ENCODE measurements at places on chromosomes 11 and 22.

DNA sequence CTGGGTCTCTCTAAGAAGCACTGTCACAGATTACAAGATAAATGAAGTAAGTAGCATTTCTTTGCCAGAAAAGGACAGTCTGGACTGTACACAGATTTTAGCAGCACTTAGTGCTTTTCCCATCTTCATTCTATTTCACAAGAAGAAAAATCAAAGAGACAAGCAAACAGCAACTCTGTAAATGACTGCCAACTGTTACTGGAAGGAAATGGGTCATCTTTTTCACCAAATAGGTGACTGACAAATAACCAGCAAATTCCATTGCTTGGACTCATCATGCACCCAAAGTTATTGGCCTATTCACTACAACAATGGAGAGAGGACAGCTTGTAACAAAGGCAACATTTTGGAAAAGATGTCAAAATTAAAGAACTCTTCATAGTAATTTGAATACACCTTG lies 28.9 kb upstream of the CARD18 start:
- no peak for DNase-seq

GRCh38 chr11:128502726-128503125 lies 84.6 kb downstream of the ETS1 start:
- no peak for DNase-seq

GRCh38 chr11:21615955-21616371 lies 576.9 kb upstream of the ANO5 start:
- DNase-seq, result peak; percentile 12

- no peak for DNase-seq
These were observed 55.1 kb upstream of the CLDN5 start for GRCh38 chr22:19579115-19579811.

DNA sequence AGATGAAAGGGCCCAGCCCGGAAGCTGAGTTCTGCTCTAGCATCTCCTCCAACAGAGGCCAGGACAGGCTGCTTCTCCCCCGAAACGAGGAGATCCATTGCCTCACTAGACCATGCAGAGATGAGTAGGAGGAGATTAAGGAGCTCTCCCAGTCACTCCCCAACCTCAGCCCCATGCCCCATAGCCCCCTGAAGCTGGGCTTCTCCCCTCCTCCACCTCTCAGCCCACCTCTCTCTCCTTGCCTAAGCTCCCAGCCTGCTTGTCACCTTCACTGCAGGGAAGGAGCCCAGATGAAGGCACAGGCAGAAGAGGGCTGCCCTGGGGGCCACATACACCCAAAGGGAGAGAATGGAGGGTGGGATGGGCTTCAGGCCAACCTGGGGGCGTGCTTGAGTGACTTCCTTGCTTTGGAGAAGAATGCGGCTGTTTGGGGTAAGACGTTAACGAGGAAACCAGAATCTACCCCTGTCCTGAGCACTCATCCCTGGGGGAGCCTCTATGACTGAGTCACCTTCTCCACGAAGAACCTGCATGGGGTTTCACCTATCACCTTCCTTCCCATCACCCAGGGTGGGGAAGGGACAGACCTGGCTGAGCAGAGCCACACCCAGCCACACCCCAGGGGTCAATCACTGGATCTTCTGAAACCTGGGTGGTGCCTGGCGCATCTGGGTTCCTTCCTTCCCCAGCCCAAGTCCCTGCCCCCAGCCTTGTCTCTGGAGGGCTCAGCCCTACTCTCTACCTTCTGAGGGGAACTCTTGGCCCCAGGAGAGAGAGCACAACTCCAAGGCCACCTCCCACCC lies 11.6 kb upstream of the GNAZ start:
- no peak for DNase-seq

DNA sequence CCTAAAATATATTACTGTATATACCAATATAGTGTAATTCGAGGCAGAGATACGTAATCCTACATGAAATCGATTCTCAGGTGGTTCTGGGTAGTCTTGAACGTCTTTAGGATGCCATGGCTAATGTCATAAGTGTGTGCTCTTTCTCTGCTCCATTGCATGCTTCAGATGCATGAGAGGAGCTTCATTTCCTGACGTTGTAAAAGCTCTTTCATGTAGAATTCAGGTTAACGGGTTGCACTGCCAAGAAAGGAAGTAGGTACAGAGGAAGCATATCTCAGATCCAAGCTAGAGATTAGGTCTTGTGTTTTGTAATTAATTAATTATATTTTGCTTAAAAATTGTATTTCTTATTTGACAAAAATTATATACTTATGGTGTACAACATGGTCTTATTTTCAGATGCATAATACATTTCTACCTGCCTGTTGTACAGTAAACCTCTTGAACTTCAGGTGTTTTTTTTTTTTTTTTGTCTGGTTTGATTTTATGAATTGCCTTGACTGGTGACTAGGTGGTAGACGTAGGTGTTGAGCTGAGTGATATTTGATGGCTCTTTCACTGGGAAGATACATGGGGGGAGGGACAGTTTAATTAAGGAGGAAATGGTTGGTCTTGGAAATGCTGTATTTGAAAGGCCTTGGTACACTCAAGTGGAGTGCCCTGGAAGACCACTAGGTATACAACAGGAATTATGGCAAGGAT lies 9.3 kb downstream of the NUP50 start:
- no peak for DNase-seq

DNA sequence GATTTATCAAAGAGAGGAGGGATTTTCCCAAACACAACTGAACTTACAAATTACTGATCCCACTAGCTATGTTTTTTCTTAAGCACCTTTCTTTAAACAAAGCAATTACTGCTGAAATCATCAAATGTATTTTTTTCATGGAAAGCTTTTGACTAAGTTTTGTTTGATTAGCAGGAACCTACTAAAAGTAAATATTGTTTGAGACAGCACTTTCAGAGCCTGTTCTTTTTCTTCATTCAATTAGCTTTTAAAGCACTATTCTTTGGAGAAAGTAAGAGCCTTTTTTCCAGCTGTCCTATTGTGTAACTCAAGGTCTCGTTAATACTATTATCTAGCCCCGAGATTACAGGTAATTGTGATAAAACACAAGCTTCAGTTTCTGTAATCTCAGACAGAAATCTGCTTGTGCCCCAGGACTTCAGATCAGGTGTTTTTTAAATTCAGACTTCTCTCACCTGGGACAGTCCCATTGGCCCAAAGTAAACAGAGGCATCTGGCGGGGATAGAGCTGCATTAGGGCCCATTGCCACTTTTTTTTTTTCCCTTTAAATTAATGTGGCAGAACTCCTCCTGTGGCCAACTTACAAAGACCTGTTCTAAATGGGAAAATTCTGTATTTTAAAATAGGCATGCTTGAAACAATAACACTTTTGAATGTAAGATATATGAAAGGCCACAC lies 11.0 kb downstream of the CSTPP1 start:
- DNase-seq, result peak; percentile 43

- DNase-seq, result no peak
These were observed 42.6 kb downstream of the ANO1 start for GRCh38 chr11:70120674-70121073.

DNA sequence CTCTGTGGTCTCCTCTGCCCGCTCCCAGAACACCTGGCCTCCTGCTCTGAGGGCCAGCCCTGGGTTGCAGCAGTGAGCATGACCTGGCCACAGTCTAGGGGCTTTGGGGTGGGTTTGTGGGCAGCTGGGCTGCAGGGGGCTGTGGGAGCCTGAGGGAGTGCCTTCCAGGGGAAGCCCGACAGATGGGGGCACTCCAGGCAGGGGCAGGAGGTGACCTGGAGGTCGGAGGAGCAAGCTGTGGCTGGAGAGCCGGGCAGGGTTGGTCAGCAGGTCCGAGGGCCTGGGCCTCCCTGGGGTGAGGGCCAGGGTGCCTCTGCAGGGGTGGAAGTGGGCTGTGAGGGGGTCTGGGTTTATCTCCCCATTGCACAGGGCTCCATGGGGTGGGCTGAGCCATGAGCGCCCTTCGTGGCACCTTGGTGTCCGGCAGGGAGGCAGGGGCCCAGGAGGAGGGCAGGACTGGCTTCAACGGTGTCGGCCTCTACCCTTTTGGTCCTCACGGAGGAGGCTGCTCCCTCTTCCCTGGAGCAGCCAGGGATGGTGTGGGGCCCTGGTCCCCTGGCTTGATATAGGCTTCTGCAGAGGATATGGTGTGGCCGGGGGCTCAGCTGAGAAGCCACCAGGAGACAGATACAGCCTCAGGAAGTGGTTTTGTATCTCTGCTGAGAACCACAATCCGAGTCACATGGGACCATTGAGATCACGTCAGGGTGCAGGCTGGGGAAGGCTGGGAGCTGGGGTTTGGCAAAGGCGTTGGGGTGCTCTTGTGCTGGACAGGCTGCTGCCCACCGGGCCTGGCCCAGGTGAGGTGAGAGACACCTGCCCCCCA lies 22.3 kb downstream of the KCNQ1 start:
- no peak for DNase-seq

GRCh38 chr22:19687561-19688300 lies 26.6 kb upstream of the SEPTIN5 start:
- DNase-seq, result peak; percentile 10

GRCh38 chr11:62546244-62546928 lies at the start of gene AHNAK:
AHNAK (minus strand) TSS chr11:62546806; CDS start chr11:62536098, 10,708 bp downstream.
- no peak for DNase-seq

GRCh38 chr22:28444659-28445058 lies 235.0 kb downstream of the TTC28 start:
- no peak for DNase-seq

- DNase-seq, result no peak
These were observed 58.1 kb downstream of the DDI1 start for GRCh38 chr11:104094576-104094975.

DNA sequence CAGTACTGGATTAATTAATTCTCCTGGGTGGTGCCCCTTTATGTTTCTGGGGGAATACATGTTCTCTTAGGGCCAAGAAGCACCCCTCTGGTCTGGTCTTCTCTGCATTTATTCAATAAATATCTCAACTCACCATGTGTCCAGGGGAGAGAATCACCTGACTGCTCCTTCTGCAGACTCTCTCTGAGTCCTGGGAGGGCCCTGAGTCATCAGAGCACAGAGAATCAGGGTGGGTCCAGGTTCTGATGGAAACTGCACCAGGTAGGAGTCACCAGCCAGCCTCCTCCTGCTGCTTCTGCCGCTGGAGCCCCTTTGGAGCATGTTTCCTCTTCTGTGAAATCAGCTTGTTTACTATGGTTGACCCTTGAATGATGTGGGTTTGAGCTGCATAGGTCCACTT lies 107.7 kb upstream of the PLET1 start:
- no peak for DNase-seq

DNA sequence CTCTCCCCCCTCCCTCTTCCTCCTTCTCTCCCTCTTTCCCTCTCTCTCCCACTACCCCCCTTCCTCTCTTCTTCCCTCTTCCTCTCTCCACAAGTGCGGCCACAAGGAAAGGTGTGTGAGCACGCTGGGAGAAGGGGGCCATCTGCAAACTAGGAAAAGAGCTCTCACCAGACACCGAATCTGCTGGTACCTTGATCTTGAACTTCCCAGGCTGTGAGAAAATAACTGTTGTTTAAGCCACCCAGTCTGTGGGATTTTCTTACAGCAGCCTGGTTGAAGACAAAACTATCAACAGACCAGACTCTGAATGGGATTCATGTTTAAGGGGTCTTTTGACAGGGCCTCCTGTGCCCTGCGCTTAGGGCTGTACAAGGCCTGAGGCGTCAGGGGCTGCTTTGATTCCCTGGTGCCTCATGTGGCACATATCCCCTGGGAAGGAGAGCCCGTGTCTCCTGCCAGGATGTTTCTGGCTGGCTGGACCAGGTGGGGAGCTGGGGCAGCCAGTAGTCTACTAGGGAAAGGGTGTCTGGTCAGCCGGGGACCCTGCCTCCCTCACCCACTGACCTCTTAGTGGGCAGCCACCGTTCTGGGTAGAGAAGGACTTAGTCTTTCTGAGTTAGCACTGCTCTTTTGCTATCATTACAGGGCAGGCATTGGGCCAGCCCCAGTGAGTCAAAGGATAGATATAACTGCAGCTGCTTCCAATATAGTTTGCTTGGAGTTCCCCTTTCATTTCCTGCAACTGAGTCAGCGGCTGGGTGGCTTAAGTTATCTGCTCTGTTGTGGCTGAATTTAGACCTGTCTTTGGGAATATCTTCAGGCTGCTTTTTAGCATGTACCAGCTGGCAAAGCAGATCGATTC lies 6.2 kb downstream of the PANX1 start:
- DNase-seq, result no peak

DNA sequence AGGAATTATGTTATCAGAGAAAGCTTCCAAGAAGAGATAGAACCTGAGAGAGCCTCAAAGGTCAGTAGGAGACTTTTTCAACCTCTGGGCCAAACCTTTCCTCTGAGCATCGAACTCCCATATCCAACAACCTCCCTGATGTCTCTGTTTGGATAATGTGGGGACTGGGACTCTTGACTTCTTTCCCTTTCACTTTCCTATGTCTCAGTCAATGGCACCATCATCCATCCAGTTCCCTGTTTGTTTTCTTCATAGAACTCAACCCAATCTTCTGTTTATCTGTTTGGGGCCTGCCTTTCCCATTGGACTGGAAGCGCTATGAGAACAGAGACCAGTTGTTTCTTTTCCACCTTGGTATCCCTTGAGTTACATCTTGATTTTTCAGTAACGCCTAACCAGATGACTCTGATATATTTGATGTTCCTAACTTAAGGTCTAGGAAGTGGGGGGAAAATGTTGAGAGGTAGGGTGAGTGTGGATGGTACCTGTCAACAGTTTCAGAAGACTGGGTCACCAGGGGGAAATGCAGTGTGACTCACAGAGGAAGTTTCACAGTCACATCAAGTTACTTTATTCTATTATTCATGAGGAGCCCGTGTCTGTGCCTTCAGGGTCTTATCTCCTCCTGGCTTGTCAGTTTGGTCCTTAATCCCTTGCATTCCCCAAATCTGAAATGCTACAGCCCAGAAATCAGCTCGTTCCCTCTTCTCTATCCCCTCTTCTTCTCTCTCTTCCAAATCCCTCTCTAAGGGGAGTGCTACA lies 4.5 kb upstream of the KCNE3 start:
- DNase-seq, result no peak

DNA sequence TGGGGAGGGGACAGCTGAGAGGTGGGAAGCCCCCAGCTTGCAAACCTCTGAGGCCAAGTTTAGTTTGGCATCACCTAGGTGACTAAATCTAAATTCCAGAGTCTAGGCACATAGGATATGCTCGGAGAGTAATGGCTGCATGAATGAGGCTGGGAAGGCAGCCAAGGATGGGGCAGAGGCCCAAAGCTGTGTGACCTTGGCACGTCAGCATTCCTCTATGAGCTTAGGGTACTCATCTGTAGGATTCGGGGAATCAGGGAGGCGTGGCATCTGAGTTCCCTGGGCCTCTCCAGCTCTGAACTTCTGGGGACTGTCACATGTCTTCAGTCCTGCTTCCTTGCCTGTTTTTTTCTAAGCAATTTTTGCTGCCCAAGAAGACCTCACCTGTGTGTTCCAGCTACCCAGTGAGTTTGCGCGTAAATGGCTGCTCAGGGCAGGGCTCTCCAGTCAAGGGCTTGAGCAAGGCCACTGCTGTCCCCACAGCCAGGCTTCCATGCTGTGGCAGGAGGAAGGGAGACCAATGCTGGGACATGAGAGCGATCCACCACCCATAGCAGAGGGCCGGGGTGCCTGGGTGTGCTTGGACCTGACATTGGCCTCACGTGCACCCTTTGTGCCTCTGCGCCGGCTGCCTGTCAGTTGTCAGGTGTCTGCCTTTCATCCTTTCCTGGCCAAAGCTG lies 13.9 kb downstream of the DAGLA start:
- DNase-seq, result peak; percentile 66

- DNase-seq, result peak; percentile 52
These were observed 22.0 kb downstream of the TEF start for GRCh38 chr22:41403532-41404318.

Measured in DMS79 treated with DMSO at 0.1 percent for 48 hours (cell line).